Mucosa of descending colon (tissue), 3 donors: ENCODE measurements at places on chromosomes 1 and 21. TPM values are rescaled to one million over a fixed set of nuclear protein-coding genes. Genes with fewer than 3 reads are reported as not detected.

Gene LHX4
- 2.5 TPM for total RNA-seq

Gene CD84
- total RNA-seq: 3.8 TPM

Gene C8B
- not detected for total RNA-seq

Gene KIF2C
- 4.1 TPM for total RNA-seq
